ENCODE measurements at places on chromosomes 6 and 20. TPM values are rescaled to one million over a fixed set of nuclear protein-coding genes. Genes with fewer than 3 reads are reported as not detected.

DNA sequence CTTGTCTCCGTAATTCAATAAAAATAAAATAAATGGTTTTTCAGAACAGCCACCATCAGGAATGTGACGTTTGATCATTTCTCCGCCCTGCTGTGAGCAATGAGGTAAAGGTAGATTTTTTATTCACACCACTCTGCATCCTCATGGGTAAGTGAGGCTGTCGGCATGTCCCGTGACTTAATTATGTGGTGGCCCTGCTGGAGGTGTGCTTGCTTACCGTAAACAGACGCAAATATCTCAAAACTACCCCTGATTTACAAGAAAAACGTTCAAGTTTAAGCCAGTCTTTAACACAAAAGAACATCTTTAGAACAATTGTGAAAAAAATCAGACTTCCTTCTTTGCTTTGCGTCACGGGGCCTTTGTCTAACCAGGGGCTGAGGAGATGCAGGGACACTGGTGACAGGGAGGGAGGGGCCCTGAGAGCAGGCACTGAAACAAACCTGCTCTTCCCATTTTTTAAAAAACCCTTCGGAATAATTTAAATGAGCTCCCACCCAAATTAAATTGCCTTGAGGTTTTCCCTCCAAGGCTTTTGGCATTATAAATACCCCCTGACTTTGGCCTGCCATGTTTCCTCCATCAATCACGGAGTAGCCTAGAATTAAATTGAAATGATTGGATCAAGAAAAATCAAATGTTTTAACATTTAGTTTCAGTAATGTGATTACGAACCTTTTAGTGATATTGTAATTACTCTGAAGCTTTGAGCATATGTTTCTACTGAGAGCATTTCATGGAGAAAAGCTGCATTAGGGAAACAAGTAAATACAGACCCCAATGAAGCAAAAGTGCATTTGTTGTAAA lies 13.4 kb downstream of the PRKN start:
- peaks cover 4% of the 10 kb centered on the region for H3K27me3 ChIP-seq
- no peaks in the 10 kb centered on the region for H3K4me1 ChIP-seq
- no peak overlapping the region for H3K27ac ChIP-seq
- no peak for DNase-seq

DNA sequence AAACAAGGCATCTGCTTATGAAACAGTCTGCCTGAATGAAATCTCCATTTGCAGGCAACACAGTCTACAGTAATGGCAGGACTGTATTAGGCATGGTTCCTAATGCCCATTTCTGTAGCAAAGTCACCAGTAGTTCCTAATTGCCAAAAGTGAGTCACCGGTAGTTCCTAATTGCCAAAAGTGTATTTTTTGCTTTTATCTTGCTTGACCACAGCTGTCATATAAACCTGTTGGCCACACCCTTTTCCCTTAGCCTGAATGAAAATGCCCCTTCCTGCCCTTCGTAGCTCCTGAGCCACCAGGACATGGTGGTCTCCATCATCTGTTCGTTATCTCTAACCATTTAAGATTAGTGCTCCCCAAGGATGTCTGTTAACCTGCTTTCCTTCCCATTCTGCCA lies 34.5 kb downstream of the MTHFD1L start:
- no peaks in the 10 kb centered on the region for H3K36me3 ChIP-seq
- no peak overlapping the region for H3K27ac ChIP-seq
- H3K4me1 ChIP-seq, result peaks cover 2% of the 10 kb centered on the region
- DNase-seq, result no peak
- no peaks in the 10 kb centered on the region for H3K27me3 ChIP-seq

DNA sequence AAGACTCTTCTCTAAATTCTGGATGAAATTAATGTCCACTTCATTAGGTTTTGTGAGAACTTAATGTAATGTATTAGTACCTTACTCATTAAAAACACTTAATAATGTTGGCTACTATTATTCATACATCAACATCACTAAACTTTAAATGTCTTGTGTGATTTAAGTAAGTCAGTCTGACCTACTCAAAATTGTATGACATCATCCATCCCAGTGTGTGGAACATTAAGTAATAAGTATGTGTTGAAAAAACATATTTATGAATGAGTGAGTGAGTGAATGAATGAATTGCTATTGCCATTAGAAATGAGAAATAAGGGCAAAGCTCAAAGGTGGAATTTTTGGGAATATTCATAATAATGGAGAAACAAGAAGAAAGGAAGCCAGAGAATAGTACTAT lies 285.8 kb downstream of the HTR1B start:
- H3K4me3 ChIP-seq, result no peak overlapping the region
- no peak for DNase-seq
- H3K36me3 ChIP-seq, result no peaks in the 10 kb centered on the region

Gene HRH3
- polyA plus RNA-seq, result not detected

Gene OLIG3
- not detected for polyA plus RNA-seq

DNA sequence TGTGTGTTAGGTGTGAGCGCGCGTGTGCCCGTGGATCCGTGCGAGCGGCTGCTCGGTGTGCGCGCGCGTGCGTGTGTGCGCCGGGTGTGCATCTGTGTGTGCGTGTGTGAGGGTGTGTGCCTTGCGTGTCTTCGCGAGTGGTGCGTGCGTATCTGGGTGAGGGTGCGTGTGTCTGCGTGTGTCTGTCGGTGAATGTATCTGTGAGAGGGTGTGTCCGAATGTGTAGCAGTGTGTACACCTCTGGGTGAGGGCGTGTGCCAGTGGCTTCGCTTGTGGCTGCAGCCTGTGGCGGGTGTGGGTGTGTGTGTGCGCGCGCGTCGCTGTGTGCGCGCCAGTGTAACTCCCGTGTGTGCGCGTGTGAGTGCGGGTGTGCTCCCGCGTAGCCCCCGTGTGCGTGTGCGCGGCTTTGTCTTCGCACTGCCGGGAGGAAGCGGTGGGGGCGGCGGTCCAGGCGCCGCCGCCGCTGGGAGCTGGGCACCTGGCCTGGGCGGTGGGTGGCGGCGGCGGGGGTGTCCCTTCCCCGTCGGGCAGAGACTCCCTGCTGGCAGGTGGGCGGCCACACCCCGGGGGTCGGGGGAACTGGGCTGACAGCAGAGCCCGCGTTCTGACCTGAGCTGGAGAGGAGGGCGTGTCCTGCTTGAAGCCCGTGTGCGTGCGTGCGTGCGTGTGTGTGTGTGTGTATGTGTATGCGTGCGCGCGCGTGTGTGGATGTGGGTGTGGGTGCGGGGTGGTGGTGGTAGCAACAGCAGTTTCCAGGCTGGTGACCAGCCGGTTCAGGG lies 61.3 kb upstream of the EPB41L1 start:
- peak; percentile 51 for DNase-seq
- peaks cover 15% of the 10 kb centered on the region for H3K36me3 ChIP-seq
- peak overlapping the region; percentile 85 for H3K27ac ChIP-seq

DNA sequence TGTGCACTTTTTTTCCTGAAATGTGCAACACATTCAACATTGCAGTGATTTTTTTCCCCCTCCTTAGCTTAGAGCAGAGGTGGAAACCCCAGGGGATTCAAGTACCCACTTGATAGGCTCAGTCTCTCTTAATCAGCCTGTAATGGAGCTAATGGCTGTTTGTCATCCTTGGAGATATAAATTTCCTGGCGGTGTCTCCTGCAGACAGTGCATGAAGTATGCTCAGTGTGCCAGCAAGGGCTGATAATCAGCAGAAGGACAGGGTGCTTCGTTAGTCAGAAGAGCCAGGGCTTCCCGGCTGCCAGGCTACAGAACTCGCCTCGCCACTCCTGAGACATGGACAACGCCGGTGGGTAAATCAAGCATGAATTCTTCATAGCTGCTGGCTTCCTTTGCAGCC lies 69.8 kb upstream of the PHACTR2 start:
- no peaks in the 10 kb centered on the region for H3K27me3 ChIP-seq
- H3K27ac ChIP-seq, result no peak overlapping the region
- no peak for DNase-seq
- H3K4me1 ChIP-seq, result no peaks in the 10 kb centered on the region
- no peak overlapping the region for H3K4me3 ChIP-seq
- H3K36me3 ChIP-seq, result no peaks in the 10 kb centered on the region

Gene LHFPL5
- polyA plus RNA-seq, result not detected

Gene FOXP4
- 2.4 TPM for polyA plus RNA-seq

- H3K4me3 ChIP-seq, result no peak overlapping the region
- H3K27ac ChIP-seq, result peak overlapping the region; percentile 31
- no peak for DNase-seq
These were observed 465.9 kb upstream of the ARID1B start for GRCh38 chr6:156311291-156311690.

DNA sequence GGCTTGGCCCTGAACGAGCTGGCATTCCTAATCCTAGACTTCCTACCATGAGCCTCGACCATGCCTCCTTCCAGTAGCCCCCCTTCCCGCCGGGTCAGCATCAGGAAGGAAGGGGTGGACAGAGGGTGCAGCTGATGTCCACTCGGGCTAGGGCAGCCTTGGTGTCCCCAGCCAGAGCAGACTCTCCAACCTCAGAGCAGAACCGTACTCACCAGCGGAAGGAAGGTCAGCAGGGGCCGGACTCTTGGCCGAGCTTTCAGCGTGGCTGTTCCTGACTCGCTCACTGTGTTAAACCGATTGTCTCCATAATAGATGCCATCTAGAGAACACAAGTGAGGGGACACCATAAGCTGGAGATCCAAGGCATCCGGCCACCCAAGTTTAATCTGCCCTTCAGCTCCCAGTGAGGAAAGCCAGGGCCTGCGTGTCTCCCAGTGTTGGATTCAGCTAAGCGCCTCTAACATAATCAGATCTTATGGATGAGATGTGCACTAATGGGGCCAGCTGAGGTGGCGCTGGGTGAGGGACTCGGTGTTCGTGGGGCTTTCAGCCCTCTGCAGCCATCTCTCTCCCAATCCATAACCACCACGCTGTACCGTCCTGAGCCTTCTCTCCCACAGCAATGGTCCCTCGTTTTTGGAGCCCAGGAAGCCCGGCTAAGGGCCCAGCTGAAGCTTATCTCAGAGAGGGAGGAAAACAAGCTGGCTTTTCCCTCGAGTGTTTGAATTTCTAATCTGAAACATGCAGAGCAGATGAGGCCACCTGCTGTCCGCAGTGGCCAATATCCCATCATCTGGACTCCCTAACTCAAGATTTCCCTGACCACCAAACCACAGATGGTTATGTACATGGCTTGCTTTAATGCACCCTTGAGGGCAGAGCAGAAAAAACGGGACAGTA lies 13.7 kb downstream of the C6orf132 start:
- no peaks in the 10 kb centered on the region for H3K36me3 ChIP-seq
- H3K4me1 ChIP-seq, result no peaks in the 10 kb centered on the region
- peaks cover 22% of the 10 kb centered on the region for H3K27me3 ChIP-seq

- no peak overlapping the region for H3K4me3 ChIP-seq
- no peak overlapping the region for H3K27ac ChIP-seq
- peaks cover 12% of the 10 kb centered on the region for H3K36me3 ChIP-seq
- H3K27me3 ChIP-seq, result no peaks in the 10 kb centered on the region
- no peak for DNase-seq
These were observed 63.9 kb downstream of the FARS2 start for GRCh38 chr6:5325173-5325572.

GRCh38 chr6:38396209-38396608 lies 243.5 kb downstream of the BTBD9 start:
- no peaks in the 10 kb centered on the region for H3K27me3 ChIP-seq
- H3K36me3 ChIP-seq, result peaks cover 7% of the 10 kb centered on the region
- H3K4me3 ChIP-seq, result no peak overlapping the region
- DNase-seq, result no peak
- peaks cover 2% of the 10 kb centered on the region for H3K4me1 ChIP-seq

- peaks cover 4% of the 10 kb centered on the region for H3K27me3 ChIP-seq
- no peak for DNase-seq
- H3K27ac ChIP-seq, result no peak overlapping the region
- no peaks in the 10 kb centered on the region for H3K4me1 ChIP-seq
These were observed 221.9 kb downstream of the ADGRG6 start for GRCh38 chr6:142523515-142524375.

- H3K4me1 ChIP-seq, result peaks cover 5% of the 10 kb centered on the region
- H3K27me3 ChIP-seq, result no peaks in the 10 kb centered on the region
- DNase-seq, result no peak
- H3K27ac ChIP-seq, result peak overlapping the region; percentile 54
- no peaks in the 10 kb centered on the region for H3K36me3 ChIP-seq
These were observed 43.5 kb upstream of the SCAF8 start for GRCh38 chr6:154689493-154690255.

- no peaks in the 10 kb centered on the region for H3K4me1 ChIP-seq
- H3K27me3 ChIP-seq, result no peaks in the 10 kb centered on the region
- no peak overlapping the region for H3K27ac ChIP-seq
- H3K36me3 ChIP-seq, result no peaks in the 10 kb centered on the region
- H3K4me3 ChIP-seq, result no peak overlapping the region
These were observed 43.0 kb downstream of the GOPC start for GRCh38 chr6:117559299-117559698.

Gene SIRPB2
- polyA plus RNA-seq, result 0.20 TPM

- H3K4me3 ChIP-seq, result no peak overlapping the region
- no peaks in the 10 kb centered on the region for H3K27me3 ChIP-seq
- DNase-seq, result no peak
- no peak overlapping the region for H3K27ac ChIP-seq
- no peaks in the 10 kb centered on the region for H3K36me3 ChIP-seq
These were observed 23.3 kb upstream of the ARHGAP18 start for GRCh38 chr6:129733290-129733689.

DNA sequence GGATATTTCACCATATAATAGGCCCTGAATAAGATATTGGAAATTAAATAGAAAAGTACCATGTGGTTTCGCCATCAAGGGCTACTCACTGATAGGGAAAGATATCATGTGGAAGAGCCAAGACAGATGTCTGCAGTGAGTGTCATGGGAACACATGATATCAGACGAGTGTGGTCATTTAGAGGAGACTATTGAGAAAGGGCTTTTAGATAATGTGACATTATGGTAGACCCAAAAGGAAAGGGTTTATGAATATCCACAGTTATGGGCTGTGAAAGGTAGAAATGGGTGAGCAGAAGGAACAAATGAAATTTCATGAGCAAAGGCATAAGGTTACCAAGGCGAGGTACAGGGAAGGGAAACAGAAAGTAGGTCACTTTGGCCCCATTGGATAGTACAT lies 182.3 kb upstream of the PRSS16 start:
- no peak overlapping the region for H3K4me3 ChIP-seq
- no peaks in the 10 kb centered on the region for H3K36me3 ChIP-seq
- peaks cover 17% of the 10 kb centered on the region for H3K27me3 ChIP-seq
- no peaks in the 10 kb centered on the region for H3K4me1 ChIP-seq
- H3K27ac ChIP-seq, result no peak overlapping the region

Gene SRMS
- polyA plus RNA-seq, result not detected

GRCh38 chr20:2687514-2687913 lies 5.1 kb upstream of the EBF4 start:
- no peak overlapping the region for H3K4me3 ChIP-seq
- peaks cover 8% of the 10 kb centered on the region for H3K36me3 ChIP-seq
- no peak overlapping the region for H3K27ac ChIP-seq
- no peak for DNase-seq

DNA sequence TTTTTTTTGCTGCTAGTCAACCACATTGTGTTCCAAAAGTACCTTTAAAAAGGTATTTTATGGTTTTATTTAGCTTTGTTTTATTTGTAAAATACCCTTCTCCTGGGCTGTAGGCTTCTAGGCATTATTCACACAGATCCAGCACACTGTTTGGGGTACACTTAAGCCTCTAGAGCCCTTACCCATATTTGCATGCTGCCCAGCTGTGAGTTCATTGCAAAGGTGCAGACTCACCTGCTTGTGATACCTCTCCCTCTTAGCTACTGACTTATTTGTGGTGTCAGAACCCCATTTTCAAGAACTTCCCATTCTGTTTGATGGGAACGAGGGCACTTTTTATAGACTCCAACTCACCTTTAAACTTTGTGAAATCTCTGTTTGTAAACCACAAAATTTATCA lies 69.8 kb downstream of the RIN2 start:
- H3K4me3 ChIP-seq, result peak overlapping the region; percentile 54
- no peak for DNase-seq
- H3K4me1 ChIP-seq, result peaks cover 70% of the 10 kb centered on the region
- no peaks in the 10 kb centered on the region for H3K36me3 ChIP-seq

Gene CRISP2
- not detected for polyA plus RNA-seq

- H3K4me3 ChIP-seq, result no peak overlapping the region
- H3K36me3 ChIP-seq, result no peaks in the 10 kb centered on the region
These were observed 11.8 kb upstream of the FAM110A start for GRCh38 chr20:821731-822065.

Gene DEFB132
- not detected for polyA plus RNA-seq

Gene MCHR2
- polyA plus RNA-seq, result not detected
